ENCODE measurements at places on chromosomes 2 and 18.
A peak's percentile ranks its signal among the peaks of the same experiment; 100 is the strongest.

DNA sequence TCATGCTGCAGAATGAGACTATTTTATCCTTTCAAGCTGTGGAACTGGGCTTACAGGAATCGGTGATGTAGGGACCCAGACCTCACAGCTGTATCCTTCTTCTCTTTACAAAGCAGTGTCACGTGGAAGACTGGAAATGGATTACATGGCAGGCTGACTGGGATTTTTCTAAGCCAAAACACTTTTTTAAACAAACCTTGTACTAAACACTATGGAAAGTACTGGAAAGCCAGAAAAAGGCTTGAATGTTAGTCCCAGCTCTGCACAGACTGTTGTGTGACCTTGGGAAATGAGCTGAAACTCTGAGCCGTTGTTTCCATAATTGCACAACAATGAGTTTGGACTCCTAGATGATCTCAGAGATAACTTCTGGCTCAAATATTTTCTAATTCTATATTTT lies 7.6 kb upstream of the ADAM23 start:
- DNase-seq: no peak

GRCh38 chr18:23871410-23871809 lies 143.1 kb upstream of the TTC39C start:
- DNase-seq: no peak

DNA sequence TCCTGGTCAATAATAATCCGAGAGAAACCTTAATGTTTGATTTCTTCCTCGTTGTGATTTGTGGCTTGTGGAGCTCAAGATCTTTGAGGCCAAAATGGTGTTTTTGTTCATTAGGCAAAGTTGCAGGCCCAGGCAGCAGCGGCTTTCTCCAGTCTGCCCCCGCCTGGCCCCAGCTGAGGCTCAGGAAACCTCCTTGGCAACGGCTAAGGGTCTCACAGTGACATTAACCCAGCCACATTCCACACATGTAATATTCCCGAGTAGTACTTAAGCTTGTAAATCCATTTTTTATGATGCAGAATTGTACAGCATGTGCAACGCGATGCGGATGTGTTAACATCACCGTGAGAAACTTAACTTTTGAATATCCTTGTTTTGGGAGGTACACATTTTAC lies 200.1 kb downstream of the BCL11A start:
- no peak for DNase-seq

DNA sequence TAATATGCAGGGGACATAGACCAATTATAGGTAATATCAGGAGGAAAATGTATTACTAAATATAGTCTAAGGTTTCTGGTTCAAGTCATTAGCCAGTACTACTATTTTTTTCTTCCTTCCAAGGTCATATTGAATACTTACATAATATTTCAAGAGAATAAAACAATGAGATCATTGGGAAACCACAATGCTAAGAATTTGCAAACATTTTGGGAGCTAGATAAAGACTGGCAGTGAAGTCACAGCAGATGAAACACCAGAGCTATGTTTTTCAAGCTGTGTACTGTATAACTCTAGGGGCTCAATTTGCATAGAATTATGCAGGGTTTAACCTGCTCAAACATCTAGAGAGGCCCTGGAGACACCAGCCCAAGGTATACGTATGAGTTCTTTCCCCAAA lies 80.5 kb upstream of the KCNH7 start:
- no peak for DNase-seq

DNA sequence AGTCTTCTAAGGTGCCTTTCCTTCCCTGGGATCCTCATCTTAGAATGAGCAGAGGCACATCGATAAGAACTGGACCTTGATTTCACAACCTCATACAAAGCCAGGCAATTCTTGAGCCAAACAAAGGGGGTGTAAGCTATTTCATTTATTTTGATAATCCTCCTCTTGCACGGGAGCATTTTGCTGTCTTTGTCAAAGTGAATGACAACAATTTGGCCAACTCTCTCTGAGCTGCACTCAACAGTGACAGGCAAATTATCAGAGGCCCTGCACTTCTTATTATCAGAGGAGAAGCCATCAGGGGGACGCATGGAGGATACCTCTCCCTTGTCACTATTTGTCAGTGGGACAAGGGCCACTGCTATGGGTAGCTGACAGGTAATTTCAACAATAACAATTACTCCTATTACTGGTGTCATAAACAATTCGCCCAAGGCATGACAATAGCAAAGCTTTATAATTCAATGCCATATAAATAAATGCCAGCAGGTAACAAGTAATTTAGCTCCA lies 260.4 kb downstream of the MEIS1 start:
- no peak for DNase-seq

DNA sequence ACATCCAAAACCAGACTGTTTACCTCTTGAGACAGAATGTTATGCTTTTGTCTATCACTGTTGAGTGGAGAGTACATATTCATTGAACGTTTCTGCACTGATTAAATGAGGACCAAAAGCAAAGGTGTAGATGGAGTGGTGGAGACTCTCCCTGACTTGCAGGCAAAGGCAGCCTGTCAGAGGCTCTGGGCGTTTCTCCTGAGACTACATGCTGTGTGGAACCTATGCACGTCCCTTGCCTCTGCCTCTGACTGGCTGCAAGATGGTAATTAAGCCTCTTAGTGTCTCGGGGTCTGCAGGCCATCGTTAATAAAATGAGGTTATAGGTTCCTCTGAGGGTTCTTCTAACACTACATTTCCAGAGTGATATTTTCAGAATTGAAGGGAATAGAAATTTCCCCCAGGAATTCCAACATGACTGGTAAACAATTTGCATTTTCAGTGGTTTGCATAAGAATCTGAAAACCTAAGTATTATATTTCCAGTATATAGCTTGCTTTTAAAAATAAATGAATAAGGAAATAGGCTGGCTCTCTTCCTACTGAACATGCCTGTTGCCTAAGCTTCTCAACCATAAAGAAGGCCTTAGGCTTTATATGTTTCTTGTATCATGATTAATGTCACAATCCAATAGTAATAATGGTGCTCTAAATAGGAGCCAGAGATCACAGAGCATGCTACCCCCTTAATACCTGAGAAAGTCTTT lies 107.4 kb downstream of the FTCDNL1 start:
- no peak for DNase-seq

- no peak for DNase-seq
These were observed 442.5 kb upstream of the PKDCC start for GRCh38 chr2:41605311-41605710.

DNA sequence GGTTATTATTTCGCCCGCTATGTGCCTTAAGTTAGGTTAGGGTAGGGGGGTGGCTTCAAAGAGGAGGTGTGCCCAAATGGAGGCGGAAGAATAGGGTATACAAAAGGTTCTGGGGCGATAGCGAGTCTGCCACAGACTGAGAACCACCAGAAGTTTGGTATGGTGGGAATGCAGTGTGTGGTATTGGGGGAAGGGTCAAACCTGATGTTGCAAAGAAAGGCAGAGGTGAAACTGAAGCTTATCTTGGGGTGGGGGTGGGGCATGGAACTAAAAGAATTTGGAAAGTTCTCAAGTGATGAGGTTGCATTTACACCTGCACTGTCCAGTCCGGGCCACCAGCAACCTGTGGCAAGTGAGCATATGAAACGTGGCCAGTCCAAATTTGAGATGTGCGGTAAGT lies 11.8 kb upstream of the CCBE1 start:
- DNase-seq: no peak

DNA sequence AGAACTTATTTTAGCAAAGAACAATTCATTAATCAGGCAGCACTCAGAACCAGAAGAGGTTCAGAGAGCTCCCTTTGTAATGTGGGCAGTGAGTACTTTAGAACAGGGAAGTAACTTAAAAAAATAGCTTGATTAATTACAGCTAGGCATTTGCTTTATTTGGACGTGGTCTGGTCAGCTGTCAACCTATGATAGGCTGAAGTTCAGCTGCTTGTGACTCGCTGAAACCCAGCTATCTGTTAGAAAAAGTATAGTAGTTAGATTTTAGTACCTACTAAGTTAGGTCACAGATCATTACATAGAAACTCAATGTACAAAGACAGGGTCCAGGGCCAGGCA lies 40.0 kb downstream of the PKDCC start:
- DNase-seq: no peak

- no peak for DNase-seq
These were observed 3.9 kb downstream of the TANK start for GRCh38 chr2:161164161-161164560.

GRCh38 chr2:231557571-231558217 lies 27.4 kb upstream of the NMUR1 start:
- peak; percentile 23 for DNase-seq

DNA sequence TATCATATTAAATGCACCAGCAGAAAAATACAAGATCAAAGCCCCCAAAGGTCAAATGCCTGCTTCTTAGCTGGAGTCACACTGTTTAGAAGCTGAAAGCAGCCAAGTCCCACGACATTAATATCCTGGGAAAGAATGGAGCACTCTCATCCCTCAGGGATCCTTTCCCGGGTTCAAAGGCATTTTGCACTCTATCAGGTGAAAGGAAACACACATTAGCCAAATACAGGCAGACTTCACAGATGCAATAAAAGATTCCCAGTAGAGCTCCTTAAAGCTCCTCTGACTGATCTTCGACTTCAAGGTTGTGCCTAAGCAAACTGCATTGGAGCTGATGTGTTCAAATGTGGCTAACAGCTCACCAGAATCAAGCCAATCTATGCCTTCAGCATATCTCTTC lies 158.4 kb downstream of the RNF152 start:
- no peak for DNase-seq

GRCh38 chr2:5444854-5445253 lies 247.3 kb upstream of the SOX11 start:
- DNase-seq: no peak

DNA sequence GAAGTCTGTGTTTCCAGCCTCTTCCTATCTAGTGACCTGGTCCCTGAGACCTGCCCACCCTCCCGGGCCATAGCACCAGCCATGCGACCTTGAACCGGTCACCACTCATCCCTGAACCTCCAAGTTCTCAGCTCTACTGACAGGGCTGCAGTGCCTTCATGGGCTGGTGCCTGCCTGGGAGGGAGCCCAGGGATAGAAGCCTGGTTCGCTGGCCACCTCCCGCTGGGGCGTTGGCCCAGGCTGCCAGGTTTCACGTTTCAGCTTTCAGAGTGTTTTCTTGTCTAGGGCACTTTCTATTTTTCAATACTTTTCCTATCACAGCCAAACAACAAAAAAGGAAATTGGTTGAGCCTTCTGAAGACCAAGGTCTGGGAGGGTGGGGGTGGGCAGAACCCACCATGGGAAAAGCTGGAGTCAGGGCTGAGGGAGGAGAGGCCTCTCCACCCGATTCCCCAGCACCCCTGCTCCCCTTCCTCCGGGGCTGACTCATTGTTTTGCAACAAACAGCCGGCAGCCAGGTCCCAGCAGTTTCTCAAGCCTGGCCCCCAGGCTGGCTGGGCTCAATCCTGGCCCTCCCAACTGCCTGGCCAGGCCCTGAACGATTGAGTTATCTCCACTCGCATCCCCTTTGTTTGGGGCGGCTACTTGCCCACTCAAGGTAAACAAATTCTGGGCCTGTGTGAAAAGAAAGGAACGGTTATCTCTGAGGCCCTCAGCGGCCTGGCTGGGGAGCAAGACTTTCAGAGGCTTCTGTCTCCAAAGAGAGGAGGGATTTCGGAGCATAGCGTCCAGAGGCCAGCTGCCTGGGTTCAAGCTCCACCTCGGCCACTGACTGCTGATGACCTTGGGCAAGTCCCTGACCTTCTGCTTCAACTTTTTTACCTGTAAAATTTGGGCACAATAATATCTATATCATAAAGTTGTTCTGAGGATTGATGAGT lies 47.5 kb downstream of the ZFP36L2 start:
- DNase-seq: no peak

- DNase-seq: no peak
These were observed 6.4 kb downstream of the ITSN2 start for GRCh38 chr2:24353973-24354372.

- DNase-seq: no peak
These were observed 47.6 kb upstream of the ZNF521 start for GRCh38 chr18:25399554-25399953.

GRCh38 chr18:37420315-37420880 lies 145.2 kb downstream of the CELF4 start:
- no peak for DNase-seq

- no peak for DNase-seq
These were observed 701.5 kb downstream of the BCL11A start for GRCh38 chr2:59851836-59852475.

DNA sequence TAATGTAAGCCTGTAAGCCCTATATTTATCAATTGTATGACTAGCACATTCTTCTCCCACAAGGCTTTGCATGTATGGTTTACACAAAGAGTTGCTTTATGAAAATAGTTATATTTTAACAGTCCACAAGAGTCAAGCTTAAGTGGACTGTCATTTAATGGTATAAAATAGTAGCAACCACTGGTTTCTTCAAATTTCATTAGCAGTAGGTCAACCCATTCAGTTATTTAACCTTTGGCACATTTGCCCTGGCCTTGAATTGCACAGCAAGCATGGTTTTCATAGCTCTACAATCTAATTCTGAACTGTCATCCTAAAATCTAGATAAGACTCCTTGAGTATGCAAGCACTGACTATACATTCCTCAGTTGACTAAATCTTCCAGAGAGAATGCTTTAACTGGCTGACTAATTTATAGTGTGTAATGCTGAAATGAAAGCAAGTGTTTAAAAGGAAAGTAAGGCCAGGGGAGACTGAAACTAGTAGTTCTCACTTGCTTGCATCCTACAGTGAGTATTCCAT lies 1.8 kb downstream of the DPP4 start:
- DNase-seq: peak; percentile 45

GRCh38 chr2:167940734-167941507 lies 306.5 kb downstream of the STK39 start:
- DNase-seq: no peak

GRCh38 chr2:207180741-207181140 lies 15.0 kb upstream of the KLF7 start:
- no peak for DNase-seq

Data from AG04449 (cell line).